ENCODE measurements at places on chromosomes 5 and 9. TPM values are rescaled to one million over a fixed set of nuclear protein-coding genes. Genes with fewer than 3 reads are reported as not detected.

- no peak for DNase-seq
Observed at GRCh38 chr9:111236332-111236731, 93.7 kb downstream of the OR2K2 start.

GRCh38 chr9:114798780-114799427 lies 6.9 kb downstream of the TNFSF15 start:
- DNase-seq: no peak

GRCh38 chr5:127820910-127821553 lies 117.8 kb downstream of the CCDC192 start:
- DNase-seq: no peak

DNA sequence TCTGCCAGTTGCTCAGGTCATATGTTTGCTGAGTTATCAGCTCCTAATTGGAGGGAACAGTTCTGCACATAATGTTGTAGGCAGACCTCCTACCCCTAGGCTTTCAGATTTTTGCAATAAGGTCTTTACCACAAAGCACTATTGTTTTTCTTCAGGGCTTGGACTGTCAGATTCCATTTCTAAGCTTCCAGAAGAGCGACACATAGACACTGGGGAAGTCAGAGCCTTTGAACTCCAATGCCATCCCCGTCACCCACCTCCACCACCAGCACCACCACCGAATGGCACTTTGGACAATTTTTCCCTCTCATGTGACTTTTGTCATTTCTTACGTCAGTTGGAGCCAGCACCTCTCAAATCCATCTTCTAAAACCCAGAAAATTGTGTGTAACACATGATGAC lies 28.3 kb upstream of the SPRY4 start:
- DNase-seq: no peak

DNA sequence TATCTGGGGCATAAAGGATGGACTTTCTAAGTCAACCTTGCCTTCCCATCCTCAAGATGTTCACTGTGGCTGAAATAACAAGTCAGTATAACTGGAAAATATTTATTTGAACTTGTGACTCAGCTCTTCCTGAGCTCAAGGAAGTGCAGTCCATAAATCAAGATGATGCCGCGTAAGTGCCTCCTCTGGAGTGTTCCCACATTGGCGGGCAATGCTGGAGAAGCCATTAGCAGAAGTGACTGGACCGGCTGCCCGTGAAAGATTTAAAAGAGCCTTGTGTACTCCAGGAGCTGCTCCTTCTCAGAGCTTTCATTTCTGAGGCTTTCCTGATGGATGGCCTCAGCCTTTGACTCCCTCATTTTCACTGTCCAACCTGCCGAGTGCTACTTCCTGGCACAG lies 17.4 kb downstream of the TMOD1 start:
- DNase-seq: no peak

- no peak for DNase-seq
Observed at GRCh38 chr9:95130484-95130883, 187.0 kb downstream of the FANCC start.

- DNase-seq: no peak
Observed at GRCh38 chr5:128708841-128709240, 170.8 kb upstream of the FBN2 start.

DNA sequence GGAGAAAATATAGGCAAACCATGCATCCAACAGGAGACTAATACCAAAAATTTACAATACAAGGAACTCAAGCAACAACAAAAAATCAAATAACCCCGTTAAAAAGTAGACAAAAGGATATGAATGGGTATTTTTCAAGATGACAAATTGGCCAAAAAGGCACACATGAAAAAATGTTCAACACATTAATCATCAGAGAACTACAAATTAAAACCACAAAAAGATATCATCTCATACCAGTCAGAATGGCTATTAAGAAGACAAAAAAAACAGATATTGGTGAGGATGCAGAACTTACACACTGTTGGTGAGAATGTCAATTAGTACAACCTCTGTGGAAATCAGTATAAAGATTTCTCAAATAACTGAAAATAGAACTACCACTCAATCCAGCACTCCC lies 35.0 kb downstream of the TEX10 start:
- no peak for DNase-seq

DNA sequence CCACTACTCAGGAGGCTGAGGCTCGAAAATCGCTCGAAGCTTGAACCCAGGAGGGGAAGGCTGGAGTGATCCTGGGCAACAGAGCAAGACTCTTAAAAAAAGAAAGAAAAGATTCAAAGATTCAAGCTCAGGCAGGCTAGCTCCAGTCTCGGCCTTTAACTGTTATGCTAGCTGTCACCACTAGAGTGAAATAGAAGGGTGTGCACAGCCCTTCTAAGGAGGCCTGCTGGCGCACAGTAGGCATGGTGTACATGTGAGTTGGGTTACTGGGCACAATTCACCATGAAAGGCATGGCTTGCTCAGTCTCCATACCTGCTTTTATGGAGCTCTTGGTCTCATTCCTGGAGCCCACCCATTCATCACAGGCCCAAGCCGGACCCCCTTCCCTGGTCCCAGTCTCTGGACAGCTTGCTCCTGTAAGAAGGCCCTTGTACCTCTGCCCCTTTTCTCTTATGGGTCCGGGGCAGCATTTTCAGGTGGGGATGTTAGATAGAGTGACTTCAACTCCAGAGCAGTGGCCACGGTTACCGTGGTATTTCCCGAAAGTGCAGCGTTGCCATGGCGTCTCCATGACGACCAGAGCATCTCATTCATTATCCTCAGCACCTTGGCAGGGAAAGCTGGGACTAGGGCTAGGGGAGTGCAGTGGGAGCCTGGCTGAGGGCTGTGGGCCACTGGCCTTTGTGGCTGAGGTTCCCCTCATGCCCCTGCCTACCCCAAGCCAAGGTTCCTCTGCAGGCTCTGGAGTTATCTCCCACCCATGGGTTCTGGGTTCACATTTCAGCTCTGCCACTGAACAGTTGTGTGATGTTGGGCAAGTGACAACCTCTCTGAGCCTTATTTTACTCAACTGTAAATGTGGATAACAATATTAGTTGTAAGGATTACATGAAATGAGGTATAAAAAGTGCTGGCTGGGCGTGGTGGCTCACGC lies 5.7 kb downstream of the NDST1 start:
- no peak for DNase-seq

DNA sequence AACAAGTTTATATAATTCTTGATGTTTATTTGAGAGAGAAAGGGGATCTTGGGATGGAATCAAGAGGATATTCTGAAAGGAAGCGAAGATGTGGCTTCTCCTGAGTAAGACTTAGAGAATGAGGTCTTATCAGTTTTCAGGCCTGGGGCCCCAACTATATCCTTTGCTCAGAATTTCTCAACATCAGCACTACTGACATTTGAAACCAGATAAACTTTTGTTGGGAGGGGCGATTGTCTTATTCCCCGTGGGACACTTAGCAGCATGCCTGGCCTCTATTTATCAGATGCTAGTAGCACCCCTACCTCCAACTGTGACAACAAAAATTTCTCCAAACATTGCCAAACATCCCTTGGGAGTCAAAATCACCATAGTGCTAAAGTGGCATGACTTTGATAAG lies 567.7 kb downstream of the MAT2B start:
- no peak for DNase-seq

DNA sequence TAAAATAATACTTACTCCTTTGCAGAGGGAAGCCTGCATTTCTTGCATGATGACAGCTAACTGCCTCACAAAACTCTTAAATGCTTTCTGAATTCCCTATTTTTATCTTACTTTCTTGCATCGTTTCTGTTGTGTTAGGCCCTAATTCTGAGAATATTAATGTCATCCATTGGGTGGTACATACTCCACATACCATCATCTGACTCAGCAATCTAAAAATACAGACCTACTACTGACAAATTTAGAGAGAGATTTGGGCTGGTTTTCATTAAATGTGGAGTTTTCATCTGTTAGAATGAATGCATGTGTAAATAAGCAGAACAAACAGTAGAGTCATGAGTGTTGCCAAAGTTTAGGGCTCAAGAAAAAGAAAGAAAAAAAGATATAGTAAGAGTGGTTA lies 26.5 kb upstream of the KCNN2 start:
- DNase-seq: no peak

IL11RA gene
- total RNA-seq: 59.4 TPM

TMEM215 gene
- not detected for total RNA-seq

GARIN3 gene
- not detected for total RNA-seq

HCN1 gene
- not detected for total RNA-seq

GRM6 gene
- total RNA-seq: not detected

NUTM2G gene
- total RNA-seq: not detected
